IPS DF 6.9 (cell line): ENCODE measurements at places on chromosomes 2 and 18.

- no peak for DNase-seq
These were observed 54.1 kb downstream of the EML4 start for GRCh38 chr2:42223067-42223854.

GRCh38 chr2:227592694-227593387 lies 5.9 kb upstream of the SCYGR2 start:
- DNase-seq = no peak

- no peak for DNase-seq
These were observed 91.2 kb downstream of the MTA3 start for GRCh38 chr2:42659609-42660008.

GRCh38 chr18:45590036-45590886 lies 25.0 kb upstream of the SLC14A2 start:
- no peak for DNase-seq

DNA sequence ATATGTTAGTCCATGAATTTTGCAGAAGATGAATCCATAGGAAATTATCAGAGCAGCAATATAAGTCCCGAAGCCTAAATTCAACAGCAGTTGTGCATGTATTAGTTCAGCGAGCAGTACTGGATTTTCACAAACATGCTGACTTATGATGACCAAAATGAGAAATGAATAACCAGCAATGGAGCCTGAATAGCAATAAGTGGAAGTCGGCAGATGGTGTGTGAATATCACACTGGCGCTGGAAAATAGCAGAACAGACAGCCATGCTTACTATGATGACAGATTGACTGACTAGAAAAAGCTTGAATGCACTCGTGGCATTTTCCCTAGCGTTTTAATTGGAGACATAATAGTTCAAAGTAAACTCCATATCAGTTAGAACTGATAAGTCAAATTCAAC lies 1114.5 kb downstream of the DSC3 start:
- DNase-seq = no peak

- no peak for DNase-seq
These were observed 137.7 kb upstream of the PXDN start for GRCh38 chr2:1881998-1882397.

DNA sequence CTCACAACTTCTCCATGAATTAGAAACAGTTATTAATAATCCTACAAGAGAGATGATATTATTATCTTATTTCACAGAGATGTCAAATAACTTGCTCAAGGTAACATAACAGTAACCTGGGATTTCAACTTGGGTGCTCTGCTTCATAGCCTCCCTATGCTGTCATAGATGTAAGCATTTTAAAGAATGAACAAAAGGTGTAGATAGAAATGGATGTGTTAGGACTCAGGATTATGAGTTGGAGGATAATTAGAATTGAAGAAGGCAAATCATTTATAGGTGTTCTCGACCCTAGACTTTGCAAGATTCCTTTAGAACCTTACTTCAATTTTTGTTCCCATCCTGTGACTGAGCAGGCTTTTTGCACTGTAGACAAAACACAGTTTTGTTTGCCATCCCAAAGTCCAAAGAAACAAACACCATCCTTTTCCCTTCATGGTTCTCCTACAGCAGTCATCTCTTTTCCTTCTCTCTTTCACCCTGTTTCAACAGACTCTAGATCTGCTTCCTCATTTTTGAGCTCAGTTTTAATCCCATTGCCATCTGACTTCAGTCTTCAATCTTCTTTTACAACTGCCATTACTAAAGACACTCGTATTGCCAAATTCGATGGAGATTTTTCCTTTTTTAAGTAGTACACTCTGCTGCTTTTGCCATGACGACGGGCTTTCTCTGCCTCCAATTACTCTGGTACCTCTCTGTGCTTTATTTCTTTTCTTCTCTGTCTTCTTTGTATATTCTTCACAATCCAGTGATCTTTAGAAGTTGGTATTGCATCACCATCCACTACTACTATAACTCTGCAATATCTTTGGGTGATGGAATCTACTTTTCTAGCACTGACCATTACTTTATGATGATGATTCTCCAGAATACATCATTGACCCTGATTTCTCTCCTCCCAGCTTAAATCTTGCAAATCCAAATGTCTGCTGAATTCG lies 4.5 kb downstream of the HNMT start:
- no peak for DNase-seq

DNA sequence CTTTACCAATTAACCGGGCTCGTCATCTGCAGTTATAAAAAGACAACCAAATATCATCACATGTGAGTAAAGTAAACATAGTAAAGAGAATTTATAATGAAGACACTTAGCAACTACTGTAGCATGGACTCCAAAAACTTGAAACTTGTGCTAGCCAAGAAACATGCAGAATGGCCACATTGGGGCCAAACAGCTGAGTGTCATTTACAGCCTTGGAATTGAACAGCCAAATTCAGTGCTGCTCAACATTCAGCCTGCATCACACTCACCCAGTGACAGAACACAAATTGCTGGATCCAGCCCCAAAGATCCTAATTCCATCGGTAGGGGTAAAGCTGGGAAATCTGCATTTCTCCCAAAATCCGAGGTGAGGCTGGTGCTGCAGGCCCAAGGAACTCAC lies 224.8 kb upstream of the GYPC start:
- no peak for DNase-seq

GRCh38 chr18:60656553-60656952 lies 284.0 kb upstream of the MC4R start:
- no peak for DNase-seq

DNA sequence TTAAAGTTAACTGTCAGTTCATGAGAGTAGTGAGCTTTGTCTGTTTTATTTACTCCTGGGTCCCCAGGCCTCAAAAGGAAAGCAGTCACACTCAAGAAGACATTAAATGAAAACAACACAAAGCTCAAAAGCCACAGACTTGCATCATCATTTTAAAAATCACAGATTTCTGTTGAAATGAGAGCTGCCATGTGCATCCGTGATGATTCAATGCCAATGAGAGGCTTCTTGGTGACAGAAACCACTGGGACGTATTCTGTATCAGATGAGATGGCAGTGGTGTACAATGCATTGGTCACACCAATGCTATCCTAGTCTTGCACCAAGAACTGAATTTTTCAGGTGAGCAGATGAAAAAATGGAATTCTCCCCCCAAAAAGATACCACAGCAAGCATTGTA lies 204.8 kb downstream of the ANAPC1 start:
- DNase-seq = no peak

DNA sequence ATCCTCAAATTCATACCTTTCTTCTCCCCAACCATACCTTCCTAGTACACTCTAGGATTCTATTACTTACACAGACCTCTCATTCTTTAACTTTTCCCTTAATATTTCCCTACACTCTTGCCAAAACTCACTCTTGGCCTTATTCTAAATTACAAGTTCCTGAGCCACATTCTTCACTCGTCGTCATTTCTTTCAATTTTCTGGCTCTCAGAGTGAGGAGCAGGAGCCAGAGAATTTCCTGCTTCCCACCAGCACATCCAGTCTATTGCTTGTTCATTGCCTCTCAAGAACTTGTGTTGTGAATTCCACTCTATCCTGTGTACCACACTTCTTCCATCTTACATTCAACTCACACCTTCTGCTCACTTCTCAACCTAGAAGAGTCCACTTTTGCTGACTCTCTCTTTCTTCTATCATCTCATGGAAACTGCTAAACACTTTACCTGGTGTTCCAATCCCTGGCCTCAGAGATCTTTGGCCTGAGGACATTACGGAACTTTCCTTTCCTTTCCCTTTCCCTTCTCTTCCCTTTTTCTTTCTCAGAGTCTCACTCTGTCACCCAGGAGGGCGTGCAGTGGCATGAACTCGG lies 171.6 kb downstream of the PLCL1 start:
- no peak for DNase-seq

DNA sequence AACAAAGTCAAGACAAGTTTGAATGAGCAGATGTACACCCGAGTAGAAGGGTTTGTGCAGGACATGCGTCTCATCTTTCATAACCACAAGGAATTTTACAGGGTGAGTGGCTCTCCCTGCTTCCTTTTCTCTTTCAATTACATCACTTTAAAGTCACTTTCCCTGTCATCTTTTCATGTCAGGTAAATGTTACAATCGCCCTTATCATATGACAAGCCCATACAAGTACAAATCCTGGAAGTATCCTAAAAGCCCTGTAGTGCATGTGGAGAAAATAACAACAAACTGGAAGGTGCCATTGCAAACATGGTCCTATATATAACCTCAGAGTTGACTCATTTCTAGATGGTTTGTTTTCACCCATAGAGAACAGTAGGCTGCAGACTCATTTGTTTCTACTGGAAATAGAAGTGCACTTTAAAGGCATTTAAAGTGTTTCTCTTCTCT lies 126.0 kb downstream of the SP100 start:
- DNase-seq = no peak

- DNase-seq = no peak
These were observed 51.7 kb upstream of the DAPL1 start for GRCh38 chr2:158743466-158743865.

DNA sequence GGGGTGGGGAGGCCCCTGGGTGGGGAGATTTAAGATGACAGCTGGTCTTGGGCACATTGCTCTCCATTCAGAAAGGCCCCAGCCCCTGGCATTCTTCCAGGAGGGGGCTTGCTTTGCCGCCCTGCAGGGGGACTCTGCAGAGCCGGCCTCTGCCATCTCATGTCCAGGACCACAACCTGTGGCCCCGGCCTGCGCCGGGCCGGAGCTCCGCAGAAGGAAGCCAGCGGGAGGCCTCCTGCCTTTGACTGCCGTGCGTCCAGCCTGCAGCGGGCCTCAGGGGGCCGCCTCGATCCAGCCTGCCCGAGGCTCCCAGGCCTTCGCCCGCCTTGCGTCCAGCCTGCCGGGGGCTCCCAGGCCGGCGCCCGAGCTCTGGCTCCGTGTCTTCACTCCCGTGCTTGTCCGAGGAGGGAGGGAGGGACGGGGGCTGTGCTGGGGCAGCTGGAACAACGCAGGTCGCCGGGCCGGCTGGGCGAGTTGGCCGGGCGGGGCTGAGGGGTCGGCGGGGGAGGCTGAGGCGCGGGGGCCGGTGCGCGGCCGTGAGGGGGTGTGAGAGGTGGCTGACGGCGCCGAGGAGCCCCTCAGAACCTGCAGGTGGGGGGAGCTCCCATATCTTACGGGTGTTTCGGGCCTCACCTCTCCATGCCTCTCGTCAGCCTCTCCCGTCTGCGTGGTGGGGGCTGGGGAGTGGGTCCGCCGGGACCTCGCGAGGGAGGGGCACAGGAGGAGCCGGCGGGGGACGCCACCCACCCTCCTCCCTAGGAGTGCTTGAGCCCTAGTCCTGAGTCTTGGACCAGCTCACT lies 20.4 kb downstream of the GPC1 start:
- DNase-seq = no peak
